ENCODE measurements at places on chromosomes 11 and 22.

DNA sequence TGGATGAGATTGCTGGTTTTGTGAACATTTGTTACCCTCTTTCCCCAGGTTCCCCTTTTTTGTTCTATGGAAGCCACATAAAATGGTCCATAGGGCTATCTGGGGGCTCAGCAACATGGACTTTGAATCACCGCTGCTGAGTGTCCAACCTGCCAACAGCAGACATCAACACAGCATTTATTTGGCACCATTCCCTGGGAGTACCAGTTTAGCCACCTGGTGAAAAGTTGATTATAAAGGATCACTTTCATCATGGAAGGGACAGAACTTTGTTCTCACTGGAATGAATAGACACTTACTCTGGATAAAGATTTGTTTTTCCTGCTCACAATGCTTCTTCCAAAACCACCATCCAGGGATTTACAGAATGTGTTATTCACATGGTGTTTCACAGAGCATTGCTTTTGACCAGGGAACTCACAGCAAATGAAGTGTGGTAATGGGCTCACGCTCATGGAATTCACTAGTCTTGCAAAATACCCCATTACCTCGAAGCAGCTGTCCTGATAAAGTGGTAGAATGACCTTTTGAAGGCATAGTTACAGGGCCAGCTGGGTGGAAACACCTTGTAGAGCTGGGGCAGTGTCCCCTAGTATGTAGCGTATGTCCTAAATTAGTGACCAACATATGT, 43.9 kb downstream of the ADM start:
- H3K36me3 ChIP-seq = no peaks in the 10 kb centered on the region
- DNase-seq = no peak
- peaks cover 28% of the 10 kb centered on the region for H3K27me3 ChIP-seq
- H3K27ac ChIP-seq = no peak overlapping the region

- no peak for DNase-seq
- H3K27me3 ChIP-seq = peaks cover 34% of the 10 kb centered on the region
- no peak overlapping the region for H3K27ac ChIP-seq
- no peaks in the 10 kb centered on the region for H3K4me1 ChIP-seq
These were observed 22.0 kb upstream of the FGF4 start for GRCh38 chr11:69797156-69797555.

DNA sequence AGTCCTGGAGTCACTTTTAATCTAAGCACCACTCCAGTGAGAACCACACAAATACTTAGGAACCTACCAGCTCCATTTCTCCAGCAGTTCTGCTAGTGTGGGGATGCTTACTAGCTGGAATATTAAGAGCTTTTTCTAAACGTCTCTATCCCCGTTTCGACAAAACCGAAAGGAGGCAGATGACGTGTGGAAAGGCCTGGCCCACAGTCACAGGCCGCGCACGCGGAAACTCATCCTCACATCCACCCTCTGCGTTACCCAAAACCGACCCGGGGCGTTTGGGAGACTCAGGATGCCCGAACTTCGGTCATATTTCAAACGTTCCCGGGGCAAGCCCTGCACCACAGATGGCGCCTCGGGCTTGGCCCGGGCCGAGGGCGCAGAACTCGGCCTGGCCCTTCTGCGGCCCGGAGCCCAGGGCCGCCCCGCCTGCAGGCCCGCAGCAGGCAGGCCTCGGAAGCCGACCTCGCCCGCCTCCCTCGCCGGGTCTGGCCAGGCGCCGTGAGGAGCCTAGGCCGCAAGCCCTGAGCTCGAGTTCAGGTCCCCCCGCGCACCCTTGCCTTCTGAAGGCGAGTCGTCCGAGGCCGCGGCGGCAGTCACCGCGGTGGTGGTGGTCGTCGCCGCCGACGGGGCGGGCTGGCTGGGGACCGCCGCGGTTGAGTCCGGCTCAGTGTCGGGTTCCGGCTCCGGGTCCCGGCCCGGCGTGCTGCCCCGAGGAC, 473 bp downstream of the FNBP4 start:
- H3K27ac ChIP-seq = peak overlapping the region; percentile 100
- H3K4me3 ChIP-seq = peak overlapping the region; percentile 94
- peaks cover 59% of the 10 kb centered on the region for H3K36me3 ChIP-seq
- H3K27me3 ChIP-seq = no peaks in the 10 kb centered on the region

DNA sequence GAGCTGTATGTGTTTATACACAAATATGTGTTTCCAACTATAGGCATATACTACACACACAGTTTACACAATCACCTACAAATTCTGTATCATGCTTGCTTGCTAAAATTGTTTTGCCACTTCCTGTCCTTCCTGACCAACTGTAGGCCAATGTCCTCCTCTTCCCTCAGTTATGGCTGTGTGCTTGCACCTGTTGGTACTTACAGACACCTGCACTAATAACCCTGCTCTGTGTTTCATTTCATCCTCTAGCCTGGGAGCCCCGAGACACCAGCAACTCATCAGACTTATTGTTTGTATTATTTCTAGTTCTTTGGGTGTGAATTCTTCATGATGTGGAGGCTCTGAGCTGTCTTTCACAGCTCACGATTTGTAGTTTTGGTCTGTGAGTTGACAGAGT, 1.8 kb upstream of the NCF4 start:
- H3K4me1 ChIP-seq = peaks cover 16% of the 10 kb centered on the region
- H3K27me3 ChIP-seq = peaks cover 9% of the 10 kb centered on the region
- DNase-seq = no peak

- no peaks in the 10 kb centered on the region for H3K36me3 ChIP-seq
- DNase-seq = no peak
- no peak overlapping the region for H3K4me3 ChIP-seq
- H3K4me1 ChIP-seq = no peaks in the 10 kb centered on the region
- H3K27me3 ChIP-seq = no peaks in the 10 kb centered on the region
These were observed 47.1 kb downstream of the LARGE1 start for GRCh38 chr22:33873186-33873585.

DNA sequence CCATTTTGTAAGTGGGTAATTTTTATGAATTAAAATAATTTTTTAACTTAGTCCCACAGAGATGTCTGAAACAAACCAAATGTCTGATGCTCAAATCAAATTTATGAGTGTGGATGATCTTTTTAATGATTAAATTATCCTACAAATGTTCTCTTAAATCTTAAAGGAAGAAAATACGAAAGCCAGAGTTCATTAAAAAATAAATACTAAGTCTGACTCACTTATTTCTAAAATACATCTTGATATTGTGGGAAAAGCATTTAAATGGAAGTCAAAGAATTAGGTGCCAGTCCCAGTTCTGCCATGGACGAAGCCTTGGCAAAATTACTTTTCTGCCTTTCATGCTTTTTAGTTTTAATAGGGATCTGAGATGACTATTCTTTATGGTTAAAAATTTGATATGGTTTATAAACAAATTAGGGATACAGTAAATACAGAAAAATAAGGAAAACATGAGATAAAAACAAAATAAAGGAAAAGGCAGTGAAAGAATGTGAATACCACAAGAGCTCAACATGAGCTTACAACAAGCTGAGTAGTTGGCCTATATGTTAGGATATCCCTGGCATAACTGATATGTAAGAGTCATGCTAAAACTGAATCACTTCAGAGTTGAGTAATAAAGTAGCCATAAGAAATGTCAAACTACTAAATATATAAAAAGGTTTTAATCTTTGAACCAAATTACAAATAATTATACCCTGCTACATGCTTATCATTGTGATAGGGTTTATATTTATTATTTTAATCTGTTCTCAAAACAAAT, 9.2 kb downstream of the CCDC34 start:
- no peak overlapping the region for H3K27ac ChIP-seq
- DNase-seq = no peak
- no peaks in the 10 kb centered on the region for H3K27me3 ChIP-seq
- H3K4me1 ChIP-seq = peaks cover 3% of the 10 kb centered on the region

GRCh38 chr11:83723999-83724398, 437.8 kb upstream of the CCDC90B start:
- peaks cover 6% of the 10 kb centered on the region for H3K27me3 ChIP-seq
- no peak for DNase-seq
- H3K4me3 ChIP-seq = peak overlapping the region; percentile 53
- no peaks in the 10 kb centered on the region for H3K36me3 ChIP-seq
- H3K4me1 ChIP-seq = no peaks in the 10 kb centered on the region
- H3K27ac ChIP-seq = no peak overlapping the region

- peaks cover 24% of the 10 kb centered on the region for H3K4me1 ChIP-seq
- H3K27ac ChIP-seq = peak overlapping the region; percentile 87
- no peaks in the 10 kb centered on the region for H3K27me3 ChIP-seq
- DNase-seq = no peak
- H3K4me3 ChIP-seq = no peak overlapping the region
- H3K36me3 ChIP-seq = peaks cover 33% of the 10 kb centered on the region
These were observed 3.8 kb downstream of the MOB2 start for GRCh38 chr11:1482581-1483444.

DNA sequence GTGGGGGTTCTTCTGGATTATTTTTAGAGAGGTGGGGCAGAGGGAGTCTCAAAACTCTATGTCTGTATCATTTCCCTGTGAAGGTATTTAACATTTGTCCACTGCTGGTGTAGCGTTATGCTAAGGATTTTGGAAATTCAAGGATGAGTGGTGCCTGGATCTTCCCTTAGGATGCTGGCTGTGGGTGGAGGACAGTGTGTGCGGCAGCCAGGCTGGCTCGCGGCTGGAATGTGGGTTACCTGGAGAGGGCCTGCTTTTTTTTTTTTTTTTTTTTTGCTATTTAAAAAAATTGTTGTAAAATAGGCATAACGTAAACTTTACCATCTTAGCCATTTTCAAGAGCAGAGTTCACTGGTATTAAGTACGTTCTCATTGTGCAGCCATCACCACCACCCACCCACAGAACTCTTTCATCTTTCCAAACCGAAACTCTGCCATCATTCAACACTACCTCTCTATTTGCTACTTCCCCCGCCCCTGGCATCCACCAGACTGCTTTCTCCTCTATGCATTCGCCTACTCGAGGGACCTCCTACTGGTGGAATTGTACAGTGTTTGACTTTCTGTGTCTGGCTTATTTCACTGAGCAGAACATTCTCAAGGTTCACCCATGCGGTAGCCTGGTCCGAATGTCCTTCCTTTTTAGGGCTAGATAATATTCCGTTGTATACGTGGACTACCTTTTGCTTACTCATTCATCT, 67.1 kb downstream of the PARVB start:
- no peak overlapping the region for H3K27ac ChIP-seq
- no peak for DNase-seq
- H3K4me3 ChIP-seq = no peak overlapping the region
- H3K4me1 ChIP-seq = peaks cover 8% of the 10 kb centered on the region
- peaks cover 4% of the 10 kb centered on the region for H3K36me3 ChIP-seq
- no peaks in the 10 kb centered on the region for H3K27me3 ChIP-seq

DNA sequence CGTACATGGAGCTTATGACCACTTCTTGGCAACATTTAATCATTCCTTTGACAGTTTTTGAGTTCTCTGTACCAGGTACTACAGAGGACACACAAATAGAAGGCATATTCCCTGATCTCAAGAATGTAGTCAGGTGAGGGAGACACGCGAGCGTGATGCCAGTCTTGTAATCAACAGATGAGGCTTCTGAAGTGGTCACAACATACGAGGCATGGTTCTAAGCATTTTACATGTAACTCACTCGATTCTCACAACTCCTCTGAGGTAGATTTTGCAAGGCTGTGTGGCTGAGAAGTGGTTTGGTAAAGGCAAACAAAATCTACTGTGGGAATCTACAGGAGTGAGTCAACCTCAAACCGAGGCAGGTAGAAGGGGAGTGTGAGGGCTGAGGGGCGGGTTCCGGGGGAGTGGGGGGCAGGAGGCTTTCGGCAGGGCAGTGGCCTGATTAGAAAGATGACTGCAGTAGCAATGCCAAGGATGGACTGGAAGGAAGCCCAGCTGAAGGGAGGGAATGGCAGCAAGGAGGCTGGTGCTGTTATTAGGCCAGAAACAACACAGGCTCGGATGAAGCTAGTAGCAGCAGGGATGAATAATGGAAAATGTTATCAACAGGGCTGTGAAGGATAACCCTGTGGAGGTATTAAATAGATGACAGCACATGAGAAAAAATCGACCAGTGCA, 63.8 kb downstream of the ST14 start:
- H3K27ac ChIP-seq = peak overlapping the region; percentile 81
- H3K36me3 ChIP-seq = no peaks in the 10 kb centered on the region
- no peaks in the 10 kb centered on the region for H3K27me3 ChIP-seq
- H3K4me1 ChIP-seq = peaks cover 28% of the 10 kb centered on the region
- no peak overlapping the region for H3K4me3 ChIP-seq
- DNase-seq = no peak

DNA sequence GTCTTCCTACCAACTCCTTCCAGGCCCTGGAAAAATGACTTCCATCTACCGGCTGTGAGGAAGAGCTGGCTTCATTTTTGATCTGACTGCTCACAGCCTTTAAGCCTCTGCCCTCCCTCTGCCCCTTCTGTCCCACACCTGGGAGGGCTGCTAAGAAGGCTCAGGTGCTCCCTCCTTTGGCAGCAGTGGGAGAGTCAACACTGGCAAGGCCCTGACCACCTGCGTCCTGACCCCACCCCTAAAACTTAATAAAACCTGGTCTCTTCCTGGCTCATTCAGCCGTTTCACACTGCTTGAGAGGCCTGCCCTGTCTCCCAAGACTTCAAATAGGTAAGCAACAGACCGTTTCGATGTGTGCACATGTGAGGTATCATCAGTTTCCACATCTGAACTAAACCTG, 52.1 kb upstream of the NFRKB start:
- H3K27ac ChIP-seq = no peak overlapping the region
- H3K4me1 ChIP-seq = no peaks in the 10 kb centered on the region
- peaks cover 16% of the 10 kb centered on the region for H3K36me3 ChIP-seq
- no peak overlapping the region for H3K4me3 ChIP-seq
- no peak for DNase-seq

- H3K27me3 ChIP-seq = no peaks in the 10 kb centered on the region
- H3K4me1 ChIP-seq = peaks cover 27% of the 10 kb centered on the region
- no peak overlapping the region for H3K4me3 ChIP-seq
- peak overlapping the region; percentile 90 for H3K27ac ChIP-seq
- DNase-seq = no peak
- peaks cover 91% of the 10 kb centered on the region for H3K36me3 ChIP-seq
These were observed 72.1 kb downstream of the MED15 start for GRCh38 chr22:20579273-20580120.

DNA sequence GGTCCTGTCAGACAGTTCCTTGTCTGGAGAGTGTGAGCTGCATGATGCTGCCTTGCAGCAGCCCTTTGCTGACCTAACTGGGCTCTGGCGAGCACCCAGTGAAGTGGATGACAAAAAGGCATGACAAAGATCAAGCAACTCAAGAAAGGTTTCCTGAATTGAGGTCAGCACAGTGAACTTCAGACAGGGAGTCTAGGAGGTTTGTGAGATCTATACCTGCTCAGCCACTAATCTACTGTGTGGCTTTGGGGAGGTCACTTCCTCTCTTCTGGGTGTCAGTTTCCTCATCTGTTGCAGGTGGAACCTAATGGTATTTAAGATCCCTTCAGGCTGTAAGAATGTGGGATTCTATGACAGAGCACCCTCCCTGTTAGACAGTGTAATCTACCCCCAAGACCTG, 213.9 kb upstream of the NARS2 start:
- no peaks in the 10 kb centered on the region for H3K36me3 ChIP-seq
- no peak overlapping the region for H3K4me3 ChIP-seq
- no peak overlapping the region for H3K27ac ChIP-seq
- no peak for DNase-seq
- peaks cover 38% of the 10 kb centered on the region for H3K27me3 ChIP-seq

GRCh38 chr11:62506413-62507124, 40.0 kb downstream of the AHNAK start:
- DNase-seq = no peak
- no peak overlapping the region for H3K27ac ChIP-seq
- peaks cover 43% of the 10 kb centered on the region for H3K36me3 ChIP-seq
- H3K4me3 ChIP-seq = no peak overlapping the region

GRCh38 chr11:128572965-128573364, 14.4 kb downstream of the ETS1 start:
- no peak overlapping the region for H3K27ac ChIP-seq
- no peak for DNase-seq
- H3K4me3 ChIP-seq = no peak overlapping the region
- peaks cover 9% of the 10 kb centered on the region for H3K4me1 ChIP-seq
- H3K27me3 ChIP-seq = peaks cover 5% of the 10 kb centered on the region
- H3K36me3 ChIP-seq = peaks cover 3% of the 10 kb centered on the region

GRCh38 chr11:112013497-112014164, 11.6 kb upstream of the DLAT start:
- no peaks in the 10 kb centered on the region for H3K4me1 ChIP-seq
- H3K4me3 ChIP-seq = no peak overlapping the region
- no peak overlapping the region for H3K27ac ChIP-seq
- peaks cover 20% of the 10 kb centered on the region for H3K27me3 ChIP-seq
